ENCODE measurements at places on chromosomes 12 and 14.

GRCh38 chr14:88069677-88070076 lies 64.7 kb downstream of the GPR65 start:
- DNase-seq, result no peak

DNA sequence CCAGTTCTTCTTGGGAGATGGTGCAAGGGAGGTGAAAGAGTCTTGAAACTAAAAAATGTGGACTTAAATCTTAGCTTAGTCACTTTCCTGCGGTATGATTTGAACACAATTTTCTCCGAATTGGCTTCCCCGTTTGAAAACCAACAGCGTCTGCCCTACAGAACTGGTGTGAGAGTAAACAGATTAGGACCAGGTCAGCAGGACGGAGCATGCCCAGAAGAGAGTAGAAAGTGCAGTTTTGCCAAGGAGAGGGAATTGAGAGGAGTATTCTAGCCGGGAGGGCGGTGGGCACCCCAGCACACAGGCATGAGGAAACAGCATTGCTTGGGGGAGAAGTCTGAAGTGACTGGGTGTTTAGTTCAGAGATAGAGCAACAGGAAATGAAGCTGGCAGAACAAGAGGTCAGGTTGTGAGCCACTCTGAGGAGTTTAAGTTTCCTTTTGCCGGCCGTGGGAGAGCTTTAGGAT lies 927.1 kb downstream of the VRK1 start:
- DNase-seq, result no peak

- DNase-seq, result no peak
Observed at GRCh38 chr14:40601063-40601462, 1005.6 kb upstream of the LRFN5 start.

- DNase-seq, result no peak
Observed at GRCh38 chr14:100486025-100486828, 101.0 kb downstream of the BEGAIN start.

DNA sequence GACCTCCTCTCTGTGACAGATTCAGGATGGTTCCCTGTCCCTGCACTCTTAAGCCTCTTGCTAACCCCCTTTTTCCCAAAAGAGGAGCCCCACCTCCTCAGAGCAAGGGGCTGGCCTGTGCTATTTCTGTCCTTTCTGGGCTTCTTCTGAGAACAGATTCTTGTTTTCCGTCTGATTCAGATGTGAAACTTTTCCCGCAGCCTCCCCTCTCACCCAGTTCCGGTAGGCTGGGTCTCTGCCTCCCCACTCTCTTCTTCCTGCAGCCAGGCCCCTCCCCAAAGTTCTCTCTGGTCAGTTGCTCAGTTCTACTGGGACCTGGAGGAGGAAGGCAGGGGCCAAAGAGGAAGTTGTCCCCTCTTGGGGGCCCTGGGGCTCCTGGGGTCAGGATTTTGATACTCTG lies 11.8 kb downstream of the PDE1B start:
- no peak for DNase-seq

GRCh38 chr12:13027032-13027431 lies 17.1 kb upstream of the FAM234B start:
- no peak for DNase-seq

- DNase-seq, result no peak
Observed at GRCh38 chr12:48067250-48067938, 38.5 kb downstream of the SENP1 start.

DNA sequence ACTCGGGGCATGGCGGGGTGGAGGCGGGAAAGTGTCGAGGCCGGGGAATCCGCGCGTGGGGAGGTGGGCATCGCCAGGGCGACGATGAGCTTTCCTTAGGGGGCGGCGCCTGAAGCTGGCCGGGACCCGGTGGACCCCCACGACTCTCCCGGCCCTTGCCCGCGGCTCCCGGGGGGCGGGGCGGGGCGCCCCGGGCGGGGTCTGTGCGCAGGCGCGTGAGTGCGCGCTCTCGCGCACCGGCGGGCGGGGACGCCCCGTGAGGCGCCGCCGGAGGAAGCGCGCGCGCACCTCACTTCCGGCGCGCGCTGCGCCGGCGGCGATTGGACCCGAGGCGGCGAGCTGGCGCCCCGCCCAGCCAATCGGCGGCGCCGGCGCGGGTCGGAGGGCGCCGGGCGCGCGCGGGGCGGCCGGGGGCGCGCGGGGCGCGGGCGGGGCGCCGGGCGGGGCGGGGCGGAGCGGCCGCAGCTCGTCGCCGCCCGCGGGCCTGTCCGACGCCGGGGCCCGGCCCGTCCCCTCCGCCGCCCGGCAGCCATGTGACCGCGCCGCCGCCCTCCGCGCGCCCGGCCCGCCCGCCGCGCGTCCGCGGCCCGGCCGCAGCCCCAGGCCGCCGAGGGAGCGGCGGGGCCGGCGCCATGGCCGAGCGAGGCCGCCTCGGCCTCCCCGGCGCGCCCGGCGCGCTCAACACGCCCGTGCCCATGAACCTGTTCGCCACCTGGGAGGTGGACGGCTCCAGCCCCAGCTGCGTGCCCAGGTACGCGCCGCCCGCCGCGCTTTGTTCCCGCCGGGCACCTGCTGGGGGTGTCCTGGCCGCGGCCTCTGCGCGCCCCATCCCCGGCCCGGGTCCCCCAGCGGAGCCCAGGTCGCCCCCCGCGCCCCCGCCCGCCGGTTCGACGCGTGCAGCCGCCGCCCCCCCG lies at the start of gene PACS2:
Gene PACS2 (plus strand): TSS at position 462 of the 914 bp plus-strand sequence. CDS start 171 bp downstream, at position 633.
- DNase-seq, result no peak

DNA sequence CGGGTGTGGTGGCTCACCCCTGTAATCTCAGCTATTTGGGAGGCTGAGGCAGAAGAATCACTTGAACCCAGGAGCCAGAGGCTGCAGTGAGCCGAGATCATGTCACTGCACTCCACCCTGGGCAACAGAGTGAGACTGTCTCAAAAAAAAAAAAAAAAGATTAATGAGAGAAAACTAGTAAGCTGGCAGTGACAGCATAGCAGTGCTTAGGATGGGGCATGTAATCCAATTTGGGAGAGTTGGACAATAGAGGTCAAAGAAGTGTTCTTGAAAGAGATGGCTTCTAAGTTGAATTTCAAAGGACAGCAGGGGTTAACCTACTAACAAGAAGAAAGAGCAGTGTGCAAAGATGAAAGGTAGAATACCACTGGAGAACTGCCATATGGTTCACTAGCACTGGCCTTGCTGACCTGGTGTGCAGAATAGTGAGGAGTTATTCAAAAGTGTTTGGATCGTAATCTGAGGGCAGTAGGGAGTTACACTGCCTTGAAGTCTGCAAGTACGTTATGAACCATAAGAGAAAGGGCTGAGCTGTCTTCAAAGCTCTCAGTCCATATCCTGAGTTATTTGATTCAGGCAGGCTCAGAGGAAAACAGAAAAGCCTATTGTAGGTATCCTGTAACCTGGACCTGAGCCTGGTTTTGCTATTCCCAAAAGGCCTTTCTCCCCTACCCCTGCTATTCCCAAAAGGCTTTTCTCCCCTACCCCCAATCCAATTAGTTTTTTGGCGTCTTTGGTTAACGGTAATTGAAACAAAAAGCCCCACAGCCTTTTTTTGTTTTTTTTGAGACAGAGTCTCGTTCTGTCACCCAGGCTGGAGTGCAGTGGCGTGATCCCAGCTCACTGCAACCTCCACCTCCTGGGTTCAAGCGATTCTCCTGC lies 3.4 kb downstream of the XPOT start:
- DNase-seq, result no peak

DNA sequence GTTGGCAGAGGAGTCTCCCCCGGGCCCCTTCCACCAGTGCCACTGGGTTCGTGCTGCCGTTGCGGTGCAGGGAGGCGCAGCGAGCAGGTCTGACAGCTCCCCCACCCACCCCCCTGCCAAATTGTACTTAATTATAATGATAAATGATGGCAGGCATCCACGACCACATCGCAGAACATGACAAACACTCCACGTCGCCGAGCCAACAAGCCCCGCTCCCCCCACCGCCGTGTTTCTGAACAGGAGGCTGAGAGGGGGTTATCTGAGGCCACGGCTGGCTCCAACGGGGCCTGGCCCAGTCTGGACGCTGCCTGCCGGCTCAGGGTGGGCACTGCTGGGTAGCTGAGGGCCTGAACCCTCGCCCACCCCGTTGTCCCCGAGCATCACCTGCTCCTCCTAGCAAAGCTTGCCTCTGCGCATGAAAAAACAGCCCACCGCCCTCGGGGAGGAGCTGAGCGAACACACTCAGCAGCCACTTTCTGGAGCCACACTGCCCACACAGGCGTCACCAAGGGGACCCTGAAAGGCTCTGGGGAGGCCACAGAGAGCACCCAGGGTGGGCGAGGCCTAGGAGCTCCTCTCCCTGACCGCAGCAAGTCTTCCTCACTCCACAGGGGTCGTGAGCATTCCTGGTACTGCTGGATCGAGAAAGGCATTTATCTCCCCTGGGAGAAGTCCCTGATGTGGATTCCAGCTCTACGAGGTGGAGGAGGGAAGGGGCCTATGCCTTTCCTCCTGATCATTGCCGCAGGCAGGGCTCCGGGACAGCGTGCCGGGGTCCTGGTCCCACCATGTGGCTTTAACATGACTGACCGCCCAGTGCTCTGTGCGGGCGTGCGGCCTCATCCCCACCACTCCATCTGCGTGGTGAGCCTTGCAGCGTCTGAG lies 35.4 kb upstream of the DIO3 start:
- DNase-seq, result no peak

- no peak for DNase-seq
Observed at GRCh38 chr12:92362785-92363184, 217.1 kb upstream of the BTG1 start.

GRCh38 chr14:32697114-32697513 lies 241.6 kb upstream of the NPAS3 start:
- DNase-seq, result no peak

- no peak for DNase-seq
Observed at GRCh38 chr12:132605892-132606291, 4.5 kb downstream of the LRCOL1 start.

DNA sequence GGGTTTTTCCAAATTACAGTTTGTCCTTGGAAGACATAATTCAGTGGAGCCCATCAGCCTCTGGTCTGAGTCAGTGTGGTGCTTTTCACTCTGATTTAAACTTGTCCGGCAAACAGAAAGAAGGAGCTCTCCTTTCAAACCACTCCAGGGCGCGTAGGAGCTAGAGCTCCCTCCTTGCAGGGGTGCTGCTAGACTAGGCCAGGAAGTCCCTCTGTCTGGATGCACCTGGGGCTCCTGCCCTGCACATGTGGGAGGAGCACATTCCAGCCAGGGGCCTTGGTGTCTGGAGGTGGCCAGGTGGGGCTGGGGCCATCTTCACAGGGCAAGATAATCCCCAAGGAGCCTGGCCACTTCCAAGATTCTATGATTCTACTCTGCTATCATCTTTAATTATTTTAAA lies 3.1 kb downstream of the SERPINA3 start:
- no peak for DNase-seq

DNA sequence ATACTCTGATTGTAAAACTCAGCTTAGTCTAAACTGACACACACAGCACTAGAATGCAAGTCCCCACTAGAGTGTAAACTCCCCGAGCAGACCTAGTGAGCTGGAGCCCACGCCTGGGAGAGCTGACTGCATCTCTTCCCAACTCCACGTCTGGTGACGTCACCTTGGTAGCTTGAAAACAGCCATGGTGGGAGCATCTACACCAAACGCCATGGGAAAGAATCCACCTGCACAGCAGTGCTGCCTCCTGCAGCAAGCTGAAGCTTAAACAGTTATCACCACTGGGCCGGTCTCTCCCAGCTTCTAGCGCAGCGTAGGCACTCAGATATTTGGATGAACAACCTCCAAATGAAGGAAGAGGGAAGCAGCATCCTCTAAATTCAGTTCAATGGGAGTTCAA lies 4.3 kb upstream of the PAPLN start:
- DNase-seq, result no peak

GRCh38 chr12:46722394-46723185 lies 103.2 kb downstream of the SLC38A4 start:
- no peak for DNase-seq

DNA sequence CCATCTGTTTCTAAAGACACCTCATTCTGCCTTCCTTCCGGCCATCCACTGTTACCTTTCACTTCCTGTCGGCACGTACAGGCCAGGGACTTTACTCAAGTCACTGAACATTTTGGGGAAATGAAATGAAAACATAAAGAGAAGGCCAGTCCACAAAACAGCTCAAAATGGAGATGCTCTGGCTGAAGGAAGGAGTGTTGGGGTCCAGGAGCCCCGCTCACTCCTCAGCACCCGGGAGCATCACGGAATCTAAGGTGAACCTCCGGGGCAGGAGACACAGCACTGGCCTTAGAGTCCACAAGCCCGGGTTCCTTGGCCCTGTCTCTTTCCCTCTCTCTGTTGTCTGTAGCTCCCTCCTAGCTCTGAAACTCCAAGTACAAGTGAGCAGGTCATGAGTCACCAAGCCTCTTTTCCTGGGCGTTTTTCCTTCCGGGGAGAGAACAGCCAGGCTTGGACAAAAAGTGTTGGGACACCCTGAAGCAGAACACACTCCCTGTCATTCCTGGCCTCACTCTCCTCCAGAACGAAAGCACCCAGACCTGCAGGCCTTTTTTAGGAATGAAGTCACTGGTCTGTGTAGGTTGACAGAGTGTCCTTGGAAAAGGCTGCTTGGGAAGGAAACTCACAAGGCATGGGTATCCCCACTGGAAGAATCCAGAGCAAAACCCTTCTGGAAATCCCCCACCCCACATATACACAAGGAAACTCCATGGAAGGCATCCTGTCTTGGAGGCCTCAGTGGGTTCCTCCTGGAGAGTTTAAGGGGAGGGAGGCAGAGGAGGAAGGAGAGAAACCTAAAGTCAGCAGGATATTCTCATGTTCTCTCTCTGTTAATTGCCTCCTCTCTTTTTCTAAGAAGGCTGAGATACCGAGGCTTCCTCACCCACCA lies 245.3 kb downstream of the ZFP36L1 start:
- peak; percentile 69 for DNase-seq

DNA sequence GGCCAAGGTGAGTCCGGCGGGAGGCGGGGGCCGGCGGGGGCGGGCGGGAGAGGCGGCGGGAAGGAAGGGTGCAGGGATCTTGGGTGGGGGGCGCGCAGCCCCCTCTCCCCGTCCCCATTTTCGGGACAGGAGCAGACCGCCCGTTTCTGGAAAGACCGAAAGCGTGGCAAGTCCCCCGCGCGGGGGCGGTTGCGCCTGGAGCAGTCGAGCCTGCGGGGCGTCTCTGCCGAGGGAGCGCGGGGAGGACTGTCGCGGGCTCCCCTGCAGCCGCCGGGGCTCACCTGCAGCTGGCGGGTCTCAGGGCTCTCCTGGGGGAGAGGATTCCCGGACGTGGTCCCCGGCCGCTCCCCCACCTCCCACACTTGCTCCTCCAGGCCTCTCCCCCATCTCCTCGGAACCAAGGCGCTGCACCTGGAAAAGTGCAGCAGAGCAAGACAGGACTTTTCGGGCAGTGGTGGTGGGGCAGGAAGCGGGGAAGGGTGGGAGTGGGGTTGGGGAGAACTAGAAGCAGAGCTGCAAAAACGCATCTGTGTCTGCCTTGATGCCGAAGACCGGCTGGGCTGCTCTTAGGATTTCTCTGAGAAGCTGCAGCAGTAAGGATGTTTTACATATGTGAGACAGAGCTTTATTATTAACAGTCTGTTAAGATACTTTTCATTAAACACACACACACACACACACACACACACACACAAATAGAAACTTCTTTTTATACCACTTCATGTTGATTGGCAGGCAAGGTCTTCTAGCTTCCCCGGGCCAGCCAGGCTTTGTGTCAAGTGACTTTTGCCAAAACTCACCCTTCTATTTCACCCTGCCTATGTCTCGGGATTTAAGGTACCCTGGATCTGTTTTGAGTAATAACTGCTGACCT lies 677 bp downstream of the C12orf75 start:
- DNase-seq, result no peak
